ENCODE measurements at places on chromosomes 7 and 10. TPM values are rescaled to one million over a fixed set of nuclear protein-coding genes. Genes with fewer than 3 reads are reported as not detected.

Gene CALD1
- 132 TPM for total RNA-seq

Gene C10orf90
- total RNA-seq, result 0.43 TPM

Gene NUTM2A
- 0.27 TPM for total RNA-seq

Gene PSD
- total RNA-seq, result 4.0 TPM

Gene TAS2R3
- total RNA-seq, result 3.9 TPM

Gene STYXL1
- total RNA-seq, result 28.0 TPM

Gene TWIST1
- total RNA-seq, result 0.24 TPM

GRCh38 chr10:26448292-26448691 lies 10.2 kb downstream of the APBB1IP start:
- DNase-seq, result no peak
- no peaks in the 10 kb centered on the region for H3K4me1 ChIP-seq
- no peaks in the 10 kb centered on the region for H3K36me3 ChIP-seq
- H3K27me3 ChIP-seq, result no peaks in the 10 kb centered on the region

GRCh38 chr7:142231716-142232115 lies 26.1 kb downstream of the PRSS58 start:
- peak; percentile 79 for DNase-seq
- H3K36me3 ChIP-seq, result no peaks in the 10 kb centered on the region
- no peaks in the 10 kb centered on the region for H3K4me1 ChIP-seq
- H3K4me3 ChIP-seq, result no peak overlapping the region
- H3K27ac ChIP-seq, result no peak overlapping the region
- H3K27me3 ChIP-seq, result no peaks in the 10 kb centered on the region

DNA sequence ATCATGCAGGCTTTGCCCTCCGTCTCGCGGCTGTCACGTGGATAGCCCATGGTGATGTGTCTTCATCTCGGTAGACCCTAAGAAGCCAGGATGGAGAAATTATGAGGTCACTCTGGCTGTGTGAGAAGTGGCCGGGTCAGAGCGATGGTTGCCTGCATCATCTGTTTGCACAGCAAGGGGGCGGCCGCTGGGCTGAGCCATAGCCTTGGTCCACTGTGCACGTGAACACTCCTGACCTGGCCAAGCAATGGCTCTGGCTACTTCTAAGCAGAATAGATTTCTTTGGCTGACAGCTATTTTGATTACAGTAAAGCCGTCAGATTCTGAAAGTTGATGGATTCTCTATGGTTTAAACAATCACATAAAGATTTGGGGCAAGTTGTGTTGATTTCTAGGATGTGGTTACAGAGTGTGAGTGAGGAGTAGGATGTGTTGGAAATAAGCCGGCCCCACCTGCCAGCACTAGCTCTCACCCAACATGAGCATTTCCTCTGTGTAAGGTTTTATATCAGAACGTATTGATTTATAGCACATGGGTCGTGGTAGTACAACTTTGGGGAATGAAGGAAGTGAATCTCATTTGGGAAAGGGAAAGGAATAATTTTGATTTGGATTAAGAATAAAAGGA lies 214.4 kb upstream of the GPR26 start:
- H3K36me3 ChIP-seq, result no peaks in the 10 kb centered on the region
- peaks cover 3% of the 10 kb centered on the region for H3K4me1 ChIP-seq
- H3K27me3 ChIP-seq, result no peaks in the 10 kb centered on the region
- H3K4me3 ChIP-seq, result no peak overlapping the region

GRCh38 chr10:92436611-92437010 lies 137.3 kb downstream of the IDE start:
- DNase-seq, result no peak
- no peak overlapping the region for H3K27ac ChIP-seq
- H3K36me3 ChIP-seq, result no peaks in the 10 kb centered on the region

DNA sequence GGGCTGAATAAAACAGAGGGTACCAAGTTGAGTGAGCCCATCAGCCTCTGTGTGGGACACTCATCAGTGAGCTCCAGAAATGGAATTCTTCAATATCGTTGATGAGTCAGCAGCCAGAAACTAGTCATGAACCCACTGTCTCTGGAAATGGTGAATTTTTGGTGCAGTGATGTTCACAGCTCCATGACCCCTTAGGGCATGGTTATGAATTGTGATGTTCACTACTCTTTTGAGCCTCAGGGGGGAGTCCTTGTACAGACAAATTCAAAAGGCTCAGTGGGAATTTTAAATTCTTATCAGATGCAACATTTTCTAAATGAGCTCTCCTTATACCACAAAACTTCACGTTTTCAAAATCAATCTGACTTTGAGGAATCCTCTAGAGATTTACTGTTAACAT lies 335.7 kb downstream of the PHTF2 start:
- H3K27ac ChIP-seq, result no peak overlapping the region
- peaks cover 14% of the 10 kb centered on the region for H3K4me1 ChIP-seq
- H3K36me3 ChIP-seq, result no peaks in the 10 kb centered on the region
- peak; percentile 64 for DNase-seq
- H3K4me3 ChIP-seq, result no peak overlapping the region

DNA sequence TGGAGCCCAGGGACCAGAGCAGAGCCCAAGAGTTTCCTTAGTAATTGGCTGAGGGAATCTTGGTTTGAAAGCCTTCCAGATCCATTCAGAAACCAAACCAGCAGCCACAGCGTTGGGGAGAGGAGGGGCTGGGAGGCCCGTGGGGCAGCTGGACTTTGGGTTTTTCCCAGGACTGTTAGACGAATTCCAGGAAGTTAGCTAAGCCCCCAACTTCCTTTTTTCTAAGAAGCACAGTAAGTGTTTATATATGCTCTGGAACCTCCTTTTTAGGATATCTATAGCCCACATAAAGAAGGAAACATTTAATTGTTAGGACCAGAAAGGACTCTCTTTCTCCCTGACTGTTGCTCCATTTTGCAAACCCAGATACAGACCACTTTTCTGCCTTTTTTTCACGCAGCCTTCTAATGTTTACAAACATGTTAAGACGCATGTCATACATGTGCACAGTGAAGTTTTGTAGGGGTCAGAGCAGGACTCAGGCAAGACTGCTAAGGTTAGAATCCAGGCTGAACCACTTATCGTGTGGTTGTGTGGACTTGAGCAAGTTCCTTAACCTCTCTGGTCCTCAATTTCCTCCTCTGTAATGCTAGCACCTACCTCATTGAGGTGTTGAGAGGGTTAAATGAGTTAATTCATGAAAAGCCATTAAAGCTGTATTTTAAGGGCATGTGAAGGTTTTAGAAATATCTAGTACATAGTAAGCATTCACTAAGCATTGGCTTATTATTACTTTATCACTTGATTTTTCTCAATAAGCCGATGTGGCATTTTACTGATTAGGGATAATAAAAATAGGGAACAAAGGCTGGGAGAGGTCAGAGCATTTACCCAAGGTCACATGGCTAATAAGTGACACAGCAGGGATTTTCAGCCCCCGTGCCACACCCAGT lies 42.4 kb downstream of the TBATA start:
- no peak overlapping the region for H3K27ac ChIP-seq
- no peaks in the 10 kb centered on the region for H3K4me1 ChIP-seq
- H3K36me3 ChIP-seq, result no peaks in the 10 kb centered on the region
- no peaks in the 10 kb centered on the region for H3K27me3 ChIP-seq

DNA sequence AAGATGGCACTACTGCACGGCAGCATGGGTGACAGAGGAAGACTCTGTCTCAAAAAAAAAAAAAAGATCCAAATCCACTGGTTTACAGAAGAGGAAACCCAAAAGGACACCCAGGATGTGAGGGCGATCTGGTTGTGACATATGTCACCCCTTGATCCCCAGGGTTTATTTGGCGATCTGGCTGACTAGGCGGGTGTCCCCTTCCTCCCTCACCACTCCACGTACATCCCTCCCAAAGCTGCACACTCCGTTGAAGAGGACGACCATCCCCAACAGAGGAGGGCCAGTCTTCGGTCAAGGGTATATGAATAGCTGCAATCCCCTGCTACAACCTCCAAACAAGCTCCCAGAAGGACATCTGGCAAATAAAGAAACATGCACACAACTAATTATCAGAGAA lies 111.6 kb downstream of the HTR5A start:
- no peak overlapping the region for H3K4me3 ChIP-seq
- no peaks in the 10 kb centered on the region for H3K4me1 ChIP-seq
- DNase-seq, result no peak
- no peaks in the 10 kb centered on the region for H3K27me3 ChIP-seq
- no peak overlapping the region for H3K27ac ChIP-seq
- no peaks in the 10 kb centered on the region for H3K36me3 ChIP-seq

DNA sequence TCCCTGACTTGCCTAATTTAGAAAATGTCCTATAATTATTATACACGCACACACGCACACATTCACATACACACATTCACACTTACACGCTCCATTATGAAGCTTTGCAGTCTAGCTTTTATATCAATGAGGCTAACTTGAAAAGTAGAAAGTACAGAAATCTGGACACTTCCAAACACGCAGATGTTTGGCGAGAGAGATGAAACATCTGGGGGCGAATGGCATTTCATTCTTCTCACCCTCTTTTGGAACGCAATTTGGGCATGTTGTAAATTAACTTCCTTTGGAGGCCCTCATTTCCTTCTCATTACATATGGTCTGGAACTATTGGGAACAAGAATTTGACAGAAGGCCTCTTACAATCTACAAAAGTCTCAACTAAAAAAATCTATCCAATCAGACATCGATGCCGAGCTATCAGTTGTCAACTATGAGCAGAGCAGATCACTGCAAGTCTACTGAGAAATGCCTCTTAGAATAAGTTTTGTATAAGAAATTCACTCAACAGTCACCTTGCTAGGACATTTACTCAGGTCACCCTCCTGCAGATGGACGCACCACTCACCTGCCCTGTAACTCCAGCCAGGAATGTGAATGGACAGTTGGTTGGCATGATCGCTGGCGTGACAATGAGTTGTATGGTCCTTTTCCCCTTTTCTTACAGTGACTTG lies 115.2 kb upstream of the ADAM12 start:
- no peaks in the 10 kb centered on the region for H3K36me3 ChIP-seq
- no peaks in the 10 kb centered on the region for H3K27me3 ChIP-seq
- H3K27ac ChIP-seq, result no peak overlapping the region
- H3K4me1 ChIP-seq, result no peaks in the 10 kb centered on the region
- no peak for DNase-seq

DNA sequence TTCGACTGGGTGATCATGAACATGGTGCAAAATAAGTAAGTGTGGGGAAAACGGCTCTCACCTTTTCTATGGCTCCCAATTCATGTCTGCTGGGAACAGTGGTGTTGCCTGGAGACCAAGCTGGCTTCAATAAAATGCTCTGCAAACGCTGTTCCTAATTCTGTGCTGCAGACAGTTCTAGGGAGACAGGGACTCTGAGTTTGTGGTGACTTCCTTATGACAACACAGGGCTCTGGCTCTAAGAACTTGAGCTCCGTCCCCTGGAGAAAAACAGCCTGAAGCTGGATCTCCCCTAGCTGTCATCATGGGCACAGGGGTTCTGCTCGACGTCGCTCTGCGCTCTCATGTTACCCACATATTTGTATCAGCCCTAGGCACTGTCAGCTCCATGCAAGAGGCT lies 61.0 kb upstream of the INSYN2A start:
- H3K4me1 ChIP-seq, result no peaks in the 10 kb centered on the region
- H3K27me3 ChIP-seq, result no peaks in the 10 kb centered on the region
- no peak overlapping the region for H3K4me3 ChIP-seq
- no peak overlapping the region for H3K27ac ChIP-seq
- no peaks in the 10 kb centered on the region for H3K36me3 ChIP-seq

DNA sequence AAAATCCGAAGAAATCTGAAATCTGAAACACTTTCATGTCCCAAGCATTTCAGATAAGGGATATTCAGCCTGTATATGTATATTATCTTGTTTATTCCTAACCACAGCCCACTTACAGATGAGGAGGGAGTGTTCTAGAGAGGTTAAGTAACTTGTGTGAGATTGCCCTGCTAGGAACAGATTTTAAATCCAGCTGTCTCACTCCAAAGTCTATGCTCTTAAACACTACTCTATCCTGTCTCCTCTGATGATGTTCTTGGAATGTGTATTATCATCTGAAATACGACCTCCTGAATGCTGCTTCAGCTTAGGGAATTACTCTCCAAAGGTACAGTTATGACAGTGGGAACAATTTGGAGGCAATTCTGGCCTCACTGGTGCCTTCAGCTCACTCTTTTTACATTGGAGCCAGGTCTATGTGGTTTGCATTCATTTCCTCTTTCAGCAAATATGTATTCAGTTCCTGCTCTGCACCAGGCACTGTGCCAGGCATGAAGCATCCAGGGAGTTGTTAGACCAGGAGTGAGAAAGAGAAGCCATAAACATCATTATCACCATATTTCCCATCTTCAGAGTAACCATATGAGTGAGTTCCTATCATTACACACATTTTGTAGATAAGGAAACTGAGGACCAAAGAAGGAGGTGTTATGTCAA lies 70.2 kb downstream of the NOC3L start:
- DNase-seq, result no peak
- no peaks in the 10 kb centered on the region for H3K36me3 ChIP-seq
- H3K27ac ChIP-seq, result no peak overlapping the region
- peaks cover 14% of the 10 kb centered on the region for H3K4me1 ChIP-seq
- no peak overlapping the region for H3K4me3 ChIP-seq
- H3K27me3 ChIP-seq, result no peaks in the 10 kb centered on the region

DNA sequence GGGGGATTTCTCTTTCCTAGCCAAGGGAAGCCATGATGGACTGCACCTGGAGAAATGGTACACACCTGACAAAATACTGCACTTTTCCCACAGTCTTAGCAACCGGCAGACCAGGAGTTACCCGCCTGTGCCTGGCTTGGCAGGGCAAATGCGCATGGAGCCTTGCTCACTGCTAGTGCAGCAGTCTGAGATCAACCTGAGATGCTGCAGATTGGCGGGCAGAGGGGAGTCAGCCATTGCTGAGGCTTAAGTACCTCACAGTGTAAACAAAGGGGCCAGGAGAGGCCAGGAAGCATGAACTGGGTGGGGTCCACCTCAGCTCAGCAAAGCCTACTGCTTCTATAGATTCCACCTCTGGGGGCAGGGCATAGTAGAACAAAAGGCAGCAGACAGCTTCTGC lies 49.4 kb downstream of the OR13A1 start:
- no peak overlapping the region for H3K4me3 ChIP-seq
- H3K4me1 ChIP-seq, result no peaks in the 10 kb centered on the region
- H3K27ac ChIP-seq, result no peak overlapping the region
- H3K36me3 ChIP-seq, result no peaks in the 10 kb centered on the region
- peak; percentile 8 for DNase-seq

DNA sequence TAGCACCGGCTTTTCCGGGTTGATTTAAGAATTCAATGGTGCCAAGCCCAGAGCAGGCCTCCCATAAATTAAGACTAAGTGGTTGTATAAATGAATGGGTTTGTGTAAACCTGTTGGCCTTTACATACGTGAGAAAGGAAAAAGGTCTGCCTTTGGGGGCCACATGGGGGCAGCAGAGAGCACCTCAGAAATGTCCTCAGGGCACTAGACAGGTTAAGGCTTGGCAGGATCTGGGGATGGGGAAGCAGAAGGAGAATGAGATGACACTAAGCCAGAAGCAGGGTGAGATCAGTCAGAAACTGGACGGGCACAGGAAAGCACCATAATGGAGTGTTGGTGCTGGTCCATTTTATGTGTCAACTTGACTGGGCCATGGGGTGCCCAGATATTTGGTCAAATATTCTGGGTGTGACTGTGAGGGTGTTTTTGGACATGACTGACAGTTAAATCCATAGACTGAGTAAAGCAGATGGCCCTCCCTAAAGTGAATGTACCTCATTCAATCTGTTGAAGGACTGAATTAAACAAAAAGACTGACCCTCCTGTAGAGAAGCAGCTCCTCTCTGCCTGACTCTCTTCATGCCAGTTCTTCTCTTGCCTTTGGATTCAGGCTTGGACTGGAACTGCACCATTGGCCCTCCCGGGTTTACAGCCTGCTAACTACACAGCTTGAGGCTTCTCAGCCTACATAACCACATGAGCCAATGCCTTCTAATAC lies 58.9 kb downstream of the FRMPD2 start:
- DNase-seq, result peak; percentile 78
- H3K4me3 ChIP-seq, result no peak overlapping the region
- no peaks in the 10 kb centered on the region for H3K27me3 ChIP-seq
- H3K4me1 ChIP-seq, result no peaks in the 10 kb centered on the region

All from GM23338 (cell line).